ENCODE measurements at places on chromosomes 3 and 15.

- DNase-seq, result no peak
These were observed 8.8 kb upstream of the SLC6A6 start for GRCh38 chr3:14393440-14394106.

DNA sequence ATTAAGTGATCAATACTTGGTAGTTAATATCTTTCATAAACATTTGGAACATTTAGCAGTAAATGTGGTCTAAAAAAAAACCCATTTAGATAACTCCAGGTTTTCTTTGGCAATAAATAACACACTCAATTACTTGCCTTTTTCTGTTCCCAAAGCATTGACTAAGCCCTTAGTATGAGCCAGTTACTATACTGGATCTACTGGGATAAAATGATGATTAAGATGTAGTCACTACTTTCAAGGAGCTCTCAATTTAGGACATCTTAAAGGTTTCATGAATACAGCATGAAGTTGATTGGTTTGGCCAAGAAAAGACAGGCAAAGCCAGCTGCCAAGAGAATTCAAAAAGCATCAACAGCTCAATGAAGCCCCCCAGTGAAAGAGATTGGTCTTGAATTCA, 250.9 kb downstream of the EPHA3 start:
- no peak for DNase-seq

- no peak for DNase-seq
These were observed 14.1 kb downstream of the RNF123 start for GRCh38 chr3:49703443-49703927.

DNA sequence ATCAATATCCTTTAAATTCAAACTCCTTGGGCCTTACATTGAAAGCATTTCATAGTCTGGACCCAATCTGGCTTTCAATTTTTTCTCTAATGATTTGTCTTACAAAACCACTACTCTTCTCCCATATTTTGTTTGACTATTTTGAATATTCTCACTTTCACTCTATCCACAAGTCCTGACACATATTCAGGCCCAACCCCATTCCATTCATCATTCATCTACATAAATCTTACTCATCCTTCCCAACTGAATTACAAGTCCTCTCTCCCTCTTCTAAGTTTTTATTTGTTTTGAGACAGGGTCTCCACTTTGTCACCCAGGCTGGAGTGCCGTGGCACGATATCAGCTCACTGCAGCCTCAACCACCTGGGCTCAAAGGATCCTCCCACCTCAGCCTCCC, 43.6 kb downstream of the TOP2B start:
- DNase-seq, result no peak

- DNase-seq, result no peak
These were observed 4.2 kb downstream of the OCA2 start for GRCh38 chr15:28094732-28095521.

DNA sequence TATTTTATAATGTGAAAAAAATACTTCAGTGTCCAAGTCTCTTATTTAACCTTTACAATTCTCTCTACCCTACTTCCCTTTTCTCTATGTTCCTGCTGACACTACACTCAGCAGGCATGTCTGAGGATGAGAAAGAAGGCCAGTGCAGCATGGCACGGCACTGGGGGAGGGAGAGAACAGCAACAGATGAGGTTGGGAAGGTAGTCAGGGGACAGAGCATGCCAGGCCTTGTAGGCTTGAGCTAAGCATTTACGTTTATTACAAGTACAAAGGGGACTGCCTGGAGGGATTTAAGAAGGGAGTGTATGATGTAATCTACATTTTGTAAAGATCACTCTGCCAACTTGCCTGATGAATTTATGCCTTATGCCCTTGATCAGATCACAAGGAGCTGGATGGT, 117.3 kb upstream of the WNT5A start:
- no peak for DNase-seq

DNA sequence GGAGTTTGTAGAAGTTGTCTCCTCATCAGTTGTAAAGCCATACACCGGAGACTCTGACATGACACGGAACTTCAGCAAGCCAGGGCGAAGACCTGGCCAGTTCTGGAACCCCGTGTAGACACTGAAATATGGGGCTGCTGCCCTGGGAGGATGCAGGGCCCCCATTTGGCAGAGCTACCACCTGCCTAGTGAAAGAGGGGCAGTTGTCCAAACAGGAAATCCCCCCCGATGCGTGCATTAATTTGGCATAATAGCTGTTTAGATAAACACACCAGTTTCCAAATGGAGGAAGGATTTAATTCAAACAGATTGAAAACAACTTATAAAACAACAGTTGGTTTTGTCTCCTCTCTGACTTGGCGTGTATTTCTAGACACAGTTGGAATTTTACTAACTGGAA, 357.2 kb downstream of the GABRG3 start:
- no peak for DNase-seq
